ENCODE measurements at places on chromosomes 4 and X. TPM values are rescaled to one million over a fixed set of nuclear protein-coding genes. Genes with fewer than 3 reads are reported as not detected.

ZNF718 gene
- total RNA-seq = 13.7 TPM

GAGE10 gene
- not detected for total RNA-seq

SMARCA1 gene
- total RNA-seq = not detected

ABCG2 gene
- 4.4 TPM for total RNA-seq

MID1 gene
- 0.20 TPM for total RNA-seq

ZC4H2 gene
- 12.6 TPM for total RNA-seq

CT55 gene
- total RNA-seq = not detected

TCEAL7 gene
- total RNA-seq = not detected

ZRSR2 gene
- 20.1 TPM for total RNA-seq

KCNE5 gene
- 0.30 TPM for total RNA-seq
